ENCODE measurements at places on chromosomes 2 and 18. TPM values are rescaled to one million over a fixed set of nuclear protein-coding genes. Genes with fewer than 3 reads are reported as not detected.

Gene MPPE1
- 24.0 TPM for total RNA-seq

DNA sequence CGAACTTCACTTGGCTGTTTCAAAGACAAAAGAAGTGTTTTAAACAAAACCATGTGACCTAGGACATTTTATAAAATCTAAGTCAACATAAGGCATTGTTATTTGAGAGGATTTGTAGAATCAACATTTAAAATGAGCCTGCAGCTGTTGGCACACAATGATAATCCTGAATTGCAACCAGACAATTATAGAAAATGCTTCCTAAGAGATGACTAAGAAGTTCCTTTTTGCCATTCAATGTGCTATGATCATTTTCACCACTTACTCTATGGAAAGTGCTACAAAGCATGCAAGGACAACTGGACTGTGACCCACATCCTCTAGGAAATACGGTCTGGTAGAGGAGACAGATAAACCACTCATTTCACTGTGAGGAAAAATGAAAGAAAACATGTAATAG is 246.4 kb downstream of the CDH20 start:
- DNase-seq: no peak

DNA sequence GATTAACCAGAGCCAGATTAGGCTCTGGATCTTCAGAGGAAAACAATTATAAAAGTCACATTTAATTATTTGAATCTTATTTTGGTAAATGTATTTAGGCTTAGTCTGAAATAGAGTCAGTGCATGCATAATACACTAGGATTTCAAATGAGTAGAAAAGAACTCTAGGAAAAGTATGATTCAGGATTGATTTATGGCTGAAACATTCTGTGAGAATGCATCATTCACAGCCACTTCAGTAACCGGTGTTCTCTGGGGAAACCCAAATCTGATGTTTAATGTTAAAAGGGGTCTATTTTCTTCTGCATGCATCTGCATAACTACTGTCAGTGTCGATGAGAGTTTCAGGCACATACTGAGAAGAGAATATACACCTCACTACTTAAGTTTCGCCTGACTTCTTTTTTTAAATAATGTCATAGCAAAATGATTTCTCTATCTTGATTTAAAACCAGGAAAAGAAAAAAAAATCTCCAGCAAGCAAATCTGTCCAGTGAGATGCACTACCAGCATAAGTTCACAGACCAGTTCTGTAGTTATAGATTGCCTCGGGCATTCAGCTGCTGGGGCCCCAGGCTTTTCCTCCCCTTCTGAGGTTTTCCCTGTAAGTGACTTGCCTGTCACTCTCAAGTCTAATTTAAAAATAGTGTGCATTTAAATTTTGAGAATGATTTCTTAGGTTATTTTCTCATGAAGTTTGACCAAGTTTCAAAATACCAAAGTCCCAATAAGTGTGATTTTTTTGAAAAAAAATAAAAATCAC is 501.5 kb downstream of the NR4A2 start:
- no peak for DNase-seq

- DNase-seq: no peak
These were observed 103.8 kb downstream of the TRIM43 start for GRCh38 chr2:95695613-95696012.

- DNase-seq: peak; percentile 35
These were observed 877 bp downstream of the INHBB start for GRCh38 chr2:120346667-120347358.

Data from fibroblast of the aortic adventitia (primary cell).